ENCODE measurements at places on chromosomes 2 and 18.

DNA sequence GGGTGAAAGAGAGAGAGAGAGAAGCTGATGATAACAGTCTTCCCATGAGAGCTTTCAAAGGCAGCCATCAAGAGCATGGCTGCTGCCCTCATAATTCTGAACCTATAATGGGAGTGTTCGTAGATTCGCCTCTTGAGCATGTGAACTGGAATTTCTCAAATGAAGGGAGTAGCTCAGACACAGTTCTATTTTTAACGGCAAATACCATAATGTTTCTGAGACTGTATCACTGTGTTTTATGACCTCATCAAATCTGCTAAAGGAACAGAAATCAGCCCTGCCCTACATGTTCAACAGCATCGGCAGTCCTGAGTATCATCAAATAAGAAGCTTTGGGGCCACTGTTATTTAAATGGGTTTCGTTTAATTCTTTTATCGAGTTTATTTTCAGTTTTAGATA, 645.6 kb downstream of the GALR1 start:
- no peak for DNase-seq

- DNase-seq, result no peak
These were observed 5.0 kb upstream of the ATP9B start for GRCh38 chr18:79064228-79064627.

DNA sequence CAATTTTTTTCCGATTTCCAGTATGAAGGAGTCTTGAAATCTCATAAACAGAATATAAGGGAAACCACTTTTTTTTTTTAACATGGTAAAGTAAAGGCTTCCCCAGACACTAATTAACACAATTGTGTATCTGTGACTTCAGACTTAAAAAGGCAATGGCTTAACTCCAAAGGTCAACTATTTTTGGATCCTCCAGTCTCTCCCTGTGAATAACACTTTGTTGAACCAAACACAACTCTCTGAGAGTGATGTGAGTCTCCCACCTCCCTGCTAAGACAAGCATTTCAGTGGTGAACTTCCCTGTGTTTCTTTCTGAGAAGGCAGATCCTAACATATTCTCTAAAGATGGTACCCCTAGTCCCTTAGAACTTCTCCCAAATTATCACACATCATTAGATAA, 219.6 kb upstream of the RBBP8 start:
- DNase-seq, result no peak

- DNase-seq, result no peak
These were observed 13.6 kb upstream of the RHOB start for GRCh38 chr2:20433249-20433648.

DNA sequence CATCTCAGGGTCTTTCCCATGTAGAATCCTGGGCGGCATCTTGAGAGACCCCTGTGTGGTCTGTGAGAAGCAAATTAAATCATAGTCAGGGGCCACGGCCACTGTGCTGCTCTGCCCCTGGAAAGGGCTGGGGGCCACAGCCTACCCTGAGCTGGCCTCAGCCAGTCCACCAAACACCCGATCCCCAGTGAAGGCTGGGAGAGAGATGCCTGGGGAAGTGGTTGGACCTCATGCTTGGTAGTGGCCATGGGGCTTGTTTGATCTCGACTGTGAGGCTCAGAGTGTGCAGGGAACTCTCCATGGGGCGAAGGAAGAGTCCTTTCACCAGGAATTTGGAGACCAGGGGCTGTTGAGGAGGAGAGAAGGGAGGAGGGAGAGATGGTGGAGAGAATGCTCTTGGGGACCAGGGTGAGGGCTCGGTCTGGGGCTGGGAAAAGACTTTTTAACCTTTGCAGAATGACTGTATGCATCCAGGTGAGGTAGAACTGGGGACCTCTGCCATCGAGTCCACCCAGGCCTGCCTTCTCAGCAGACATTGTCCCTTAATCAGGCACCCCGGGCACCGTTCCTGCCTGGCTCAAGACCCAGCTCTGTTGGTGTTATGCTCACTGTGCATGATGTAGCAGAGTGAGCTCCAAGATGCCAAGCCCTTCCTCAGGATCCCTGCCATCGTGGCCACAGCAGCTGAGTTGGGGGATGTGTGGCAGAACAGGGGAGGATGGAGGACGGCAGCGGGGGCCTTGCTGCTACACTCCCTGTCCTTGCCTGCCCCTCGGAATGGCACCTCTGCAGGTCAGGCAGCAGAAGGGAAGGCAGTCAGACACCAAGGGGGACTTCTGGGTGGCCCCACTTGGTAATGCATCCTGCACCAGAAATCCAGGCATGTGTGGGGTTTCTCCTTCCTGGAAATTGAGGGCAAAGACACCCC, 249.9 kb downstream of the DYSF start:
- DNase-seq, result no peak

DNA sequence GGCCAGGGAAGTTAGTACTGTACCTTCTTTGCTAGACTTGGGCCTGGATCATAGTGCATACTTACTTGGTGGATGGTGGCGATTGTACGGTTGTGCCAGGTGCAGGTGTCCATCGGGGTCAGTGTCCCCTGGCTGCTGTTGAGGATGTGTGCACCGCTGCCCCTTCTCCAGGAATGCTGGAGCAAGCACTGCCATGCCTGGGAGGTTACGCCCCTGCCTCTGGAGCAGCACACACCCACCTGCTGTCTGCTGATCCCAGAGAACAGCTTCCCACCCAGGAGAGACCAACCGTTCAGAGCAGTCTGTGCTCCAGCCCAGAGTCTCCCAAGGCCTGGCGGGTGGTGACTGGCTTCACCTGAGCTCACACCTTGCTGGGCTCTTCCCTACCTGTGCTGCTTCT, 286.8 kb upstream of the HS6ST1 start:
- no peak for DNase-seq

GRCh38 chr18:79497638-79498081, 101.9 kb downstream of the NFATC1 start:
- DNase-seq, result no peak

DNA sequence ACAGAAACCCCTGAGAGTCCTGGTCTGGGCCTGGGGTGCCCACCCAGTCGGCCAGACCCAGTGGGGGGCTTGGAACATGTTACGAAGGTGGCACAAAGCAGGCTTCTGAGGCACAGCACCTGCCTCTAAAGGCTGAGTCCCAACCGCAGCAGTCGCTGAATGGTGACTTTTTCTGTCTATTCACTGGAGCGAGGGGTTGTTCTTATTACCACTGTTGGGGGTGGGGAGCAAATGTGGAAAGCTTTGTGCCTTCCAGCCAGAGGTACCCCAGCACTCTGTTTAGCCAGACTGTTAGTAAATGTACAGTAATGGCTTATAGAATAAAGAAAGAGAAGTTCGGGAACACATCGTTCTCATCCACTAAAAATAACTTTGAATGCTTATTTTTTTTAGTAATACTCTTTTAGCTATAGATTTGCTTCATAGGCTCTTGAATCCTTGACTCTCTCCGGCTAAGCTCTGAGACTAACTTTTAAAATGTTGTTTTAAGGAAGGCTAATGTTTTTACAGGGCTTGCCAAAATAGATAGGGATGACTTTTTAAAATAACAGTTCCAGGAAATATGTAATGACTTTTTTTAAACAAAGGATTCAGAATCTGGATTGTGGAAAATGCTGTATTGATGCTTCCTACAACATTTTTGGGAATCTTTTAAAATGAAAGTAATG, 23.4 kb upstream of the PTPN2 start:
- DNase-seq, result no peak

GRCh38 chr18:49368876-49369440, 91.5 kb downstream of the DYM start:
- DNase-seq, result no peak

DNA sequence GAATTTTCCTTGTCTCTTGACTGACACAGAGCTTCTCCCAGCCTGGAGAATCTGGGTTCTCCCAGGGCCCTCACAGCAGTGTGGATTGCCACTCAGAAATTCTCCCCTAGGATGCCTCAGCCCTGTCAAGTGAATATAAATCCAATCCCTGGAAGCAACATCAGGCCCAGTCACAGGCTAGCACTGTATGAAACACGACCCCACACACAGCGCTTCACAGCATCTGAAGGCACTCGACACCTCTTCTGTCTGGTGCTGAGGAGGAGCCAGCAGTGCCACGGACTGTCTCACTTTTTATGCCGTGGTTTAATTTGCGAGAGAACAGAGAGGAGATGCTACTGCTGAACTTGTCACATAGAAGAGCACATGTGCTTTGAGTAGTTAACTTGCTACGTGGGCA, 164.5 kb downstream of the NAPG start:
- DNase-seq, result no peak

- DNase-seq, result no peak
These were observed 5.1 kb upstream of the PAX8 start for GRCh38 chr2:113283704-113284284.

Measured in GM12864 (cell line).